ENCODE measurements at places on chromosomes 3 and 15.

GRCh38 chr3:24355806-24356205 is 138.8 kb downstream of the THRB start:
- DNase-seq: no peak

DNA sequence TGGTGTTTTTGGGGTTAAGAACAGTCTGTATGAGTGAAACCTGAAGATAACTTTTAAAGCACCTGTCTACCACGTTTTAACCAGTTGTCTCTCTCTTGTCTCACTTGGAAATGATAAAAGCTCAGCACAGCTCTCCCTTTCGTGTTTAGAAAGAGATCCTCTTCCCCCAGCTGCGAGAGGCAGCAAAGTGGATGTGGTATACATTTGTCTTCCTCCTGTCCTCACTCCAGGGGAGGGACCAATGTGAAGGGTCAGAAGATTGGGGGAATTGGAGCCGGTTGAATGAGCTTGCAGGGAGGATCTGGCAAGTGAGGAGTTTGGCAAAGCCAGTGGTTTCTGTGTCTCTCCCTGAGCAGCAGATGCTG is 14.6 kb downstream of the SMAD6 start:
- DNase-seq: no peak

DNA sequence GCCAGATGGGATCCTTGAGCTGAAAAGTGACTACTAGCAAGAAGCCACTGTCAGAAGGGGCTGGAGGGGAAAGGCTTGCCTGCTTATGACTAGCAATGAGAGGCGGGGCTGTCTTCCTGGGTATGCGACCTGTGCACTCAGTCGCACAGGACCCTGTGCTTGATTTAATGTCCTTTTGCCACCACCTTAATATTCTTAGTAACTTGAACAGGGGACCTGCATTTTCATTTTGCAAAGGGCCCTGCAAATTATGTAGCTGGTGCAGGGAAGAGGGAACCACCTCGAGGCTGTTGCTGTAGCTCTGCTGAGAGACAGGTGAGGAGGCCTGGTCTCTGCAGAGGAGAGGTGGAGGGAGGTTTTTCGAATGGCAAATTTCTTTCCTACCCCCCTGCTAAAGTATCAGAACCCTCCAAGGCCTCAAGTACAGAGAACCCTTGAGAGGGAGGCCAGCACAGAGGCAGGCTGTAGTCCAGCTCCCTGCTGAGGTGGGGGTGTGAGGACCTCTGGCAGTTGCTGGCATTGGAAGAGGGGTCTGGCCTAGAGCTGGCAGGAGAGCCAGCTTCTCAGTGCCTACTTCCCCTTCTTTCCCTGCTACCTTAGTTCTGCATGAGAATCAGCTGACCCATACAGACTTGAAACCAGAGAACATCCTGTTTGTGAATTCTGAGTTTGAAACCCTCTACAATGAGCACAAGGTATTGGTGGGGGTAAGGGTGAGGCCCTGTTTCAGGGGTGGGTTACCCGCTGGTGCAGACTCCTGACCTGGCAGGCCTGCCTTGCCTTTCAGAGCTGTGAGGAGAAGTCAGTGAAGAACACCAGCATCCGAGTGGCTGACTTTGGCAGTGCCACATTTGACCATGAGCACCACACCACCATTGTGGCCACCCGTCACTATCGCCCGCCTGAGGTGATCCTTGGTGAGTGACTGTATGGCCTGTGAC is 11.4 kb downstream of the CLK3 start:
- DNase-seq: no peak

- no peak for DNase-seq
These were observed 17.5 kb downstream of the STAC start for GRCh38 chr3:36397841-36398240.

GRCh38 chr3:51581524-51581923 is 43.0 kb downstream of the RAD54L2 start:
- no peak for DNase-seq

DNA sequence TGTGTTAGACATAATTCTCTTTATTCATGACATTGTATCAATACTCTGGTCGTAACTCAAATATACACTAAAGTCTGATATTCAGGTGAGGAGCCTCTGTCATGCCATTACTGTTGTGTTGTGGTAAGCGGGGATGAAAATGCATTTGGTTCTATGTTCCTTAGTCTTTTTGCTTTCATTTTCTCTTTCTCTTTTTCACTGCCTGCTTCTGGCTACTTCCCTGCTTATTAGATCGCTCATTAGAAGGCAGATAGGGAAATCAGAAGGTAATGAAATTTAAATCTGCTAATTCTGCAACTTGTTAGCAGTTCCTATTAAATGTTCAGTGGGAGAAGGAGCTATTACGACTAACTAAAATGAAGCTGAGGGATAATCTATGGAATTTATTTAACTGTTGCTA is 345.0 kb downstream of the GRM7 start:
- no peak for DNase-seq

DNA sequence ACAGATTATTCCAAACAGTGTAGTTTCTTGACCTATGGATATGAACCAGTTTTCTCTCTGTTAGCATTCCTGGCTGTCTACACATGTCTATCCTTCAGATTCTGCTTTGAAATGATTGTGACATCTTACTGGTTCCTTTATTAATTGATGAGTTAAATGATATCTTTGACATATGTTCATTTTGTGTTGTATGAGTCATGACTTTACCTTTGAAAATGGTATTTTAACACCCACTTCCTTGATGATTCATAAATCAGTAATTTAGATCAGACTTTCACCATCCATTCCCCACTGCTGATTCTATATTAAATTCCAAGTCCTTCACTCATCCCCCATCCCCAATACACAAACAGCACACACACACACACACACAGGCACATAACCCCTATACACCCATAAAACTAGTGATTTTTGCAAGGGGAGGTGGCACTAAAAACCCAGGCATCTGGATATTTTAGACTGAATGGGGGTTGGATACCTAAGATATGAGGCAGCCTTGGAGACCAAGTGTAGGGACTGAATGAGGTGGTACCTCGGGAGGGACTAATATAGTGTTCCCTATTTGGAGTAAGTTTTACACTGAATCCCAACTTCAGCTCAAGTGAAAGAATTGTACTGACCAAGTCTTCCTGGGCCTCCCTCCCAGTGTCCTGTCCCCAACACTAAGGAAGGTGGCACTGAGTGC is 9.7 kb downstream of the CCK start:
- DNase-seq: no peak

GRCh38 chr3:105765308-105765639 is 103.5 kb downstream of the CBLB start:
- DNase-seq: no peak

DNA sequence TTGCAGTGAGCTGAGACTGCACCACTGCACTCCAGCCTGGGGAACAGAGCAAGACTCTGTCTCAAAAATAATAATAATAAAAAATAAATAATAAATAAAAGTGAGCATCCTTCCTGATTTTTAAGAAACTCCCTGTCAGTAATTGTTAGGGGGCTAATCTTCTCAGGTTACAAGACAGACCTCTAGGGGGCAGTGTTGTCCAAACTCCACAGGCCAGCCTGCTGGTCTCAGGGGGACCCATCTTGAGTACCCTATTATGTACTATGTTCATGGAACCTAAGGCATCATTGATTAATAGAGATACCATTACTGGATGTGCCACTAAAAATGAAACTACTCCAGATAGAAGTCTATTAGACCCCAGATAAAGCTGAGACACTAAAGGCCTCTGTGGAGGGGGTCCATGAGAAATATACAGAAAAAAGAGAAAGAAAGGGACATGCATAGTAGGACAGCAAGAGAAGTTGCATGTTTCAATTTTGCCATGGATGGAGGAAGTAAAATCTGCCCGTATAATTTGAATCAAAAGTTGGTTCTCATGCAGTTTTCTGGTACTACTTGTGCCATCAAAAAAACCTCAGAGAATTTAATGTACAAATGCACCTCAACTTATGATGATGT is 85.5 kb upstream of the CDV3 start:
- DNase-seq: peak; percentile 63

- DNase-seq: peak; percentile 20
These were observed 483 bp downstream of the MEX3B start for GRCh38 chr15:82045179-82045891.

GRCh38 chr3:79263423-79263822 is 504.4 kb downstream of the ROBO1 start:
- DNase-seq: no peak

GRCh38 chr3:150786791-150787190 is 23.8 kb upstream of the SIAH2 start:
- peak; percentile 58 for DNase-seq

- no peak for DNase-seq
These were observed 22.5 kb upstream of the KCNMB2 start for GRCh38 chr3:178513546-178514380.

DNA sequence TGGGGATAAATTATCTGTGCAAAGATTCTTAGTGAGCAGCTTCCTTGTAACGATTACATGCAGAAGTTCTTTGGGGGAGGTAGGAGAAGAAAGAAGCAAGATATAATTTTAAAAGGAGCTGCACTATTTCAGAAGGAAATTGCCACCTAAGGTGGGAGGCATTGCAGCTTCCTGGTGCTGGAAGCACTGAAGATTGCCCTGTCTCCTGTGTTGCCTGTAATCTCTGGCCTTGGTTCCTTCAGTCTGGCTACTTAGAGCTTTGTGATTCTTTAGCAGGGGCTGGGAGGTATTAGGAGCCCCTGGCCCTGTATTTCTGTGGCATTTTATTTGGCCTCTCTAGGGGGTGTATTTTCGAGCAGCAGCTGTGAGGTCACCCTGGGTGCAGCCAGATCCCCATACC is 35.5 kb downstream of the CACNA2D3 start:
- DNase-seq: no peak

DNA sequence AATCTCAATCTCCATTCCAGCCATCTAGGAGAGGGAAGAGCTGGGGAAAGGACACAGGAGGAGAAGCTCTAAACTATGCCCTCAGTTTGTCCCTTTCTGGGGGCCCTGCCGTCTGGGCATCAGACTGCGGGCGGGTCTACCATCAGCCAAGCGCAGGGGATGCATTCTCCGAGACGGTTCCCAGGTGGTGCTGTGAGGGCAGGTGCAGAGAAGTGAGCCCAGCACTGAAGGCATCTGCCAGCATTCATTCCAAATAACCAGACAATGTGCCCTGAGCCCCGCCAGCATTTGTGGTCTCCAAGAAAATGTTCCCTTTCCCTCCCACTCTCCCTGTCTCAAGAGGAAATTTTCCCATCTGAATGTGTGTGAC is 265.7 kb downstream of the XXYLT1 start:
- DNase-seq: no peak

DNA sequence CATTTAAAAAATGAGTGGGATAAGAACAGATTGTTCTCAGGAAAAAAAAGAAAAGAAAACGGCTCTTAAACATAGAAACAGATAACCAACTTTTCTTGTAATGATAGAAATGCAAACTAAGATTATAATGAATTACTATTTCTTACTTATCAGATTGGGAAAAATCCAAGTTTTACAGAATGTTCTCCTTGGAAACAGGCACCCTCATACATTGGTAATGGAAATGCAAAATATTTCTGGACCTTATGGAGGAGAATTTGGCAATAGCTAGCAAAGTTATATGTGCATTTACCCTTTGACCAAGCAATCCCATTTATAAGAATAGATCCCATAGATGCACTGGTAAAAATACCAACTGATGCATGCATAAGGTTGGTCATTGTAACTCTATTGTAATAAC is 3.7 kb upstream of the ANKDD1A start:
- DNase-seq: no peak

- no peak for DNase-seq
These were observed 279.1 kb downstream of the FAM43A start for GRCh38 chr3:194964809-194965208.

DNA sequence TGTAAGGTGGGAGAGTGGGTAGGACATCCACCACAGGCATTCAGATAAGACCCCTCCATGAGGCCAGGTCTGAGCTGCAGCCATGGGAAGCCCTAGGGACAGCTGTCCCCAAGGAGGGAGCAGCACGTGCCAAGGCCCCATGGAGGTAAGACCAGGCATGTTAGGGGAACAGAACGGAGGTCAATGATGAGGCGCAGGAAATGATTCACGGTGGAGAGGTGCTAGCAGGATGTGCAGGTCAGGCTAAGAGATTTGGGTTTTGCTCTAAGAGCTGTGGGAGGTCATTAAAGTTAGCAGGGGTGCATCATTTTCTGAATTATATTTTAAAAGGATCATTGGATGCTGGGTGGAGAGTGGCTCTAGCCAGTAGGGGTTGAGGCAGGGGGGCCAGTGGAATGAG is 66.4 kb upstream of the SNRPA1 start:
- DNase-seq: no peak

- DNase-seq: no peak
These were observed 93.2 kb downstream of the TMEM212 start for GRCh38 chr3:171936191-171936841.

DNA sequence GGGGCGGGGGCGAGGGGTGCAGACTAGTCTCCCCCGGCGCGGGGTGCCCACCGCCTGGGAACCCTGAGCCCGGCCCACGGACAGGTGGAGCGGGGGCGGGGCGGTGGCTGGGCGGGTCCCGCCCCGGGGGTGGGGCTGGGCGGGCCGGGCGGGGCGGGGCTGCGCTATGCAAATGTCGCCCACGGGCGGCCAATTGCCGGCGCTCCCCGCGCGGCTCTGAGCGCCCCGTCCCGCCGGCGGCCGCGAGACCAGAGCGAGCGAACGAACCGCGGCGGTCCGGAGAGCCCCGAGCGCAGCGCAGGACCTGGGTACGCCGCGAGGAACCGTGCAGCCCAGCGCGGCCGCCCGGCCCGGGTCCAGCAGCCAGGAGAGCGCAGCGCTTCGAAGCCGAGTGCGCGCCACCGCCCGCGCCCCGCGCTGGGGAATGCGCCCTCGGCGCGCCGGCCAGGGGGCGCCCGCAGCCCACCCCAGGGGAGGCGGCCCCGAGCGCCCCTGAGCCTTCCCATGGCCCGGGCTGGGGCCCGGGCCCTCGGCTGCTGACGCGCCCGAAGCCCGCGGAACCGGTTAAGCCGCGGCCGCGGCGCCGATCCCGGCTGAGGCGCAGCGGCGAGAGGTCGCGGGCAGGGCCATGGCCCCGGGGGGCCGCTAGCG is at the start of gene SEMA3F:
Gene SEMA3F (plus strand): TSS at position 485 of the 651 bp plus-strand sequence. CDS start 4,299 bp downstream, outside the sequence.
- DNase-seq: peak; percentile 62

DNA sequence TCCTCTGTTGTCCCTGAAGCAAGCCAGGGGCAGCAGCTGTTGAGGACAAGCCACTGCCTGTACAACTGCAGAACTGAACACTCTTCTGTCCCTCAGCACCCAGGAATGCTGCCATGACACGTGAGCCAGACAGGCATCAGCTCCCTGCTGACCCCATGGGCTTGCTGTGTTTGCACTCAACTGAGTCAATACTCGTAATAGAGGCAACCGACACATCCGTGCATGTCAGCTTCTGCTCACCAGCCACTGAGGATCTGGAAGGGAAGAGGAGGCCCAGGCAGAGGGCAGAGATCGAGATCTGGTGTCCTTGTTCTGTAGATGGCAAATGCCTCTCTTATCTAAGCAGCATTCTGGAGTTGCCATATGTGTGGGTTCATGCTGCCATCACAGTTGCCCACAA is 54.3 kb upstream of the SEC61A1 start:
- no peak for DNase-seq

GRCh38 chr15:81375461-81375860 is 1.4 kb upstream of the TMC3 start:
- no peak for DNase-seq

GRCh38 chr15:80121546-80121945 is 31.3 kb upstream of the FAH start:
- DNase-seq: no peak

GRCh38 chr3:9098716-9099675 is 135.7 kb upstream of the RAD18 start:
- DNase-seq: no peak
